ENCODE measurements at places on chromosomes 12 and 14.

- DNase-seq = no peak
Observed at GRCh38 chr12:44930972-44931600, 55.0 kb upstream of the NELL2 start.

DNA sequence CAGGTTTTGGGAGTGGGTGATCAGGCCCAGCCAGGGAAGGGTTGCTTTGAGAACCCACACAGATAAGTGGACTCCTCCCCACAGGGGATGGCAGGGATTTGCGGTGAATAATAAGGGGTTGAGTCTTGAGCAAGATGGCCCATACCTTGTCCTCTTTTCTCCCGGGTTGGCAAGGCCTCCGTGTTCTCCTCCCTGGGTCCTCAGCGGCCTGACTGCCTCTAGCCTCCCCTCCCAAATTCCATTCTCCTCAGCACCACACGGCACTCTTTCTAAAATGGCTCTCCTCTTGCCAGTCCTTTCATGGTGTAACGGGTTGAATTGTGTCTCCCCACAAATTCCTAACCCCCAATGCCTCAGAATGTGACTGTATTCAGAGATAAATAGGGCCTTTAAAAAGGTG is 70.0 kb downstream of the CHST11 start:
- no peak for DNase-seq

- DNase-seq = no peak
Observed at GRCh38 chr14:71466251-71466650, 466.0 kb upstream of the RGS6 start.

- peak; percentile 18 for DNase-seq
Observed at GRCh38 chr12:120125792-120126634, 9.5 kb upstream of the RAB35 start.

GRCh38 chr12:90030726-90031125 is 322.1 kb upstream of the ATP2B1 start:
- no peak for DNase-seq

DNA sequence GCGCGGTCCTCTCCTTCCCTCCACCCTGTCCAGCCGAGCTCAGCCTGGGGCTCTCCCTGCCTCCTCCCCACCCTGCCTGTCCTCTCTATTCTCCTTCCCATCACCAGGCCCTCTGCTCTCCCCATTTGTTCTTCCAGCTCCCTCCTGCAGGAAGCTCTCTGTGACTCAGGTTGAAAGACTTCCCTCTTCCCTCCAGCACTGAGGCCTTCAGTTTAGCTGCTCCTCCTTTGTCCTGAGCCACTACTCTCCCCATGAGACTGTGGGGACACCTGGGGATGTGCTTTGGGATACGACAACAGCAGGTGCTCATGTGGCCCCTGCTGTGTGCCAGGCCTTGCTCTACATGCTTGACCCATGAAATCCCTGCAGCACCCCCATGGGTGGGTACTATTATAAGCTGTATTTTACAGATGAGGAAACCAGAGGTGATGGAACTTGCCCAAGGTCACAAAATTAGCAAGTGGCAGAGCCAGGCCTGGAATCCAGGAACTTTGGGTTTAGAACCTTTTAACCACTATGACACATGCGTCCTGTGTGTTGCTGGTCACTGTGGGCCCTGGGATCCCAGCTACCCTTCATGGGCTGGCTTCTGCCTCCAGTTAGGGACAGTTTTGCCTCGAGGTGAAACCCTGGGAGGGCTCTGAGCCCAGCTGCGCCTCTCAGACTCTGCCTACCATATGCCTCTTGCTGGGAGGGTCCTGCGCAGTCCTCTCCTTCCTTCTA is 5.5 kb downstream of the KRT80 start:
- DNase-seq = no peak

DNA sequence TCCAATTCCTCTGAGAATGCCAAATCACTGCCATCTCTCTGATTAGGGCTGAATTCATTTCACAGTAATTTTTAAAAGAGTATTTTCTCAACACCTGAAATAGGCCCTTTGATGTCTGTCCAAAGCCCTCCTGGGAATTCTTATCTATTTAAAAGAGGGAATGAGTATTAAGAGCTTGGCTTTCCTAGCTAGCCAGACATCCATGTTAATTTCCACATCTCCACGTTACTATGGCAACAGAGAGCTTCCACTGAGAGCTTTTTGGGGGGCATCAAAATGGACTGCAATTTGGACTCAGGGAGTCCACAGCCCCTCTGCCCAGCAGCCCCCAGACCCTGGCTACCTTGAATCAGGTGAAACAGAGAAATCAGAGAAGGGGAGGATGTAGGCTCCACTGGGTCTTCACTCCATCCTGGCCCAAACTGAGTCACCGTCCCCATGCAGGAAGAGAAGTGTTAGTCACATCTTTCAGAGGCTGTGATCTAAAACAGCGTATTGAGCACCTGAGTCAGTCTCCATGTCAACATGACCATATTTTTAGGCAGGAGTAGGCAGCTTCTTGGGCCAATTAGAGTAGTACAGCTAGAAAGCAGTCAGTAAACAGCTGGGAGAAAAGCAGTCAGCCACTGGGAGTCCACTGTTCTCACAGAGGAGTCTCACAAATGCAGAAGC is 7.0 kb upstream of the FICD start:
- no peak for DNase-seq

GRCh38 chr14:35932659-35933159 is 106.6 kb downstream of the BRMS1L start:
- DNase-seq = peak; percentile 55

GRCh38 chr12:124658806-124659402 is 91.5 kb upstream of the NCOR2 start:
- DNase-seq = no peak

- DNase-seq = no peak
Observed at GRCh38 chr12:104888481-104888880, 69.6 kb downstream of the SLC41A2 start.

- DNase-seq = no peak
Observed at GRCh38 chr14:88488081-88488480, 66.7 kb downstream of the PTPN21 start.

GRCh38 chr14:65226824-65227604 is 124.7 kb upstream of the MAX start:
- no peak for DNase-seq

DNA sequence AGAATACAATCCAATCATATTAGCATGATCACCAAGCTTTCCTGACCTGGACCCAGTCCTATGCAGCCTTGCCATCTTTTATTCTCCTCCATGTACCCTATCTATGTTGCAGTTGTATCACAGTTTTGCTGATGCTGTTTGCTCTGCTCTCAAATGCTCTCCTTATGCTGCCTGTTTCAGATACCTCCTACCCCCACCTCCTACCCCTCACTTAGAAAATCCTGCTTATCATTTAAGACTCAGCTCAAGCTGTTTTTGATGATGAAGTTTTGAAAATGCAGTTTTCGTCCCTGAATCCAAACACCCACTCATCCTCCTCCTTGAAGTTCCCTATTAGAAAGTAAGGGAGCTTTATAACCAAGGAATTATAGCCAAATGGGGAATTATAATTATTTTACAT is 457.4 kb upstream of the ATP2B1 start:
- no peak for DNase-seq

All from T-helper 2 cell treated with Interferon-gamma antibody and Interleukin-4, amounts not matched to agents 5 μg/mL and 100 μg/mL, for 36 hours (primary cell).